ENCODE measurements at places on chromosomes 12 and 14.

GRCh38 chr14:36666416-36667206, 5.0 kb downstream of the PAX9 start:
- DNase-seq: no peak

GRCh38 chr14:87409393-87409792, 583.6 kb downstream of the GALC start:
- no peak for DNase-seq

DNA sequence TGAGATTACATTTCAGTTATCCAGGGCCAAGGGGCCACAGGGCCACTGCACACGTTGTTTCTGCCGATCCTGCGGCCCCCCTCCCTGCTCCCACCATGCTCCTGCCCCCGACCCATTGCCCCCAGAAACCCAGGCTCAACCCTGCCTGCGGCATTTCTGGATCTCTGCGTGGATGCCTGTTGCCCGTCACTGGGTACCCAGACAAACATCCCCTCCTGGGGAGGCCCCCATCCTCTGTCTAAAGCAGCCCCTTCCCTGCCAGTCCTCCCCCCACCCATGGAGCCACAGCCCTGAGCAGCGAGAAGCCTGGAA, 326.4 kb upstream of the SFSWAP start:
- DNase-seq: no peak

- no peak for DNase-seq
These were observed 55.6 kb upstream of the MYBPC1 start for GRCh38 chr12:101539148-101539547.
